NCI-H2029 (cell line): ENCODE measurements at places on chromosomes 7 and 10.

- no peak for DNase-seq
These were observed 661.1 kb downstream of the PCDH15 start for GRCh38 chr10:54139819-54140428.

GRCh38 chr10:102334101-102334500 is 61.4 kb upstream of the NFKB2 start:
- no peak for DNase-seq

GRCh38 chr10:71332466-71332865 is 13.4 kb downstream of the SLC29A3 start:
- no peak for DNase-seq

GRCh38 chr7:47413526-47414341 is 168.2 kb downstream of the TNS3 start:
- DNase-seq: no peak

- no peak for DNase-seq
These were observed 209.6 kb upstream of the SH2B2 start for GRCh38 chr7:102077081-102077480.

DNA sequence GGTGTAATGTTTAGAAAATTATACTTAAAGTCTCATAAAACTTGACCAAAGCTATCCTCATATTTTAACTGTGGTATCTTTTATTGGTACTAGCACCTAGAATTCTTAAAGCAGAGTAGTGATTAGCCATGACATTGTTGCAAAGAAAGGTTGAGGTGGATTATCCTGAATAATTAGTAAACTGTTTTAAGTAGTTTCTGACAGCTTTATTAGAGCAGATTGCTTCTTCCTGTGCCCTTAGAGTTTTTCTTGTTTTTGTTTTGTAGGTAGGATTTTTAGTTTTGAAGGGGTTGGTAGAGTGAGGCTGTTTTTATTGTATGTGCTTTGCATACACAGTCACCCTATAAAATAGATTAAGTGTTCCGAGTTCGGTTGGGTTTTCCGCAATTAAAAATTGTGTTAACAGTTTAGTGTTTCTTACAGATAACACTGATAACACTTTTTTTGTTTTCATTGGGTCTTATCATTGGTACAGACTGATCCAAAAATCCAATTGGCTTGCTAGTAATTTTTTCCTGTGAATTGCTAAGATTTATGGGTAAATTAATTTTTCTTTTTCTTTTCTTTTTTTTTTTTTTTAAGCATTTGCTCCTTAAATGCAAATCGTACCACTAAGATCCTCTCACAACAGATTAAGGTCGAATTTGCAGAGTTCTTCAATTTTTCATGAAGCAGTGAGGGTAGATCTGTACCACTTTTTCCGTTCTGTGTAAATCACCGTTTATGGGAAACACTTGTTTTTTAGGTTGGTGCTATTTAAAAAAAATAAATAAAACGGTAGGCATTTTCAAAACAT is 2.1 kb upstream of the PBLD start:
- no peak for DNase-seq

GRCh38 chr7:26078437-26079336 is 73.3 kb upstream of the NFE2L3 start:
- DNase-seq: peak; percentile 52

DNA sequence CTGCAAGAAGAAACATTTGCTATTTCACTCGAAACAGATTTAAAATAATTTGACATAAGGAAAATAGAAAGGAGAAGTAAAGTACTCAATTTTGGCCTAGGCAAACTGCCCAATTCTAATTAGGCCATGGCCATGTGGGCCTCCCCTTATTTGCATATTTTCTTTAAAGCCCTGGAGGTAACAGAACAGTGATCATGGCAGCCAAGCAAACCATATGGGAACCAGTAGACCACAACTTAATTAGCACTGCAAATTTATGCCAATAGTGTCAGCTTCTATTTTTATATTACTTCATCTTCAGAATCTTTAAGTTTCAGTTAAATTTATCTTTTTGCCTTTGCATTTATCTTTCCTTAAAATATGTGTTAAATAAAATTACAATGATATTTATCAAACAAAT is 63.3 kb upstream of the THSD7A start:
- DNase-seq: no peak

- no peak for DNase-seq
These were observed 30.0 kb downstream of the NOD1 start for GRCh38 chr7:30448461-30449189.

GRCh38 chr10:17409170-17409733 is 45.1 kb downstream of the ST8SIA6 start:
- no peak for DNase-seq

DNA sequence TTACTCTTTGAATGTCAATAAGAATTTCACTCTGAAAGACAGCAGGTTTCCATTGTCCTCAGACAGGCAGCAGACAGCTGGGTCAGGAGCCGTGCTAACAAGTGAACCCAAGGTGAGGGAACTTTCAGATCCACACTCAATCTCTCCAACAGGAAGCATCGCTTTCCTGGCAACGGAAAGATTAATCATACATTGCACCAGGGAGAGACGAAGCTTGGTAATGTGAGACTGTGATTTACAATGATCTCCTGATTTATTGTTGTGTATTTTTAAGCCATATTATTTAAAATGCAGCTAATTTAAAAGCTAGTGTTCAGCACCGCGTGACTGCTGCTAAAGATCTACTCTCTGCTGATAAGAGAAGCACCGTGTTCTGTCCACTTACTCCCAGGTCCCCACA is 17.5 kb upstream of the NOM1 start:
- DNase-seq: no peak

GRCh38 chr10:31683682-31684081 is 244.9 kb downstream of the ARHGAP12 start:
- no peak for DNase-seq

DNA sequence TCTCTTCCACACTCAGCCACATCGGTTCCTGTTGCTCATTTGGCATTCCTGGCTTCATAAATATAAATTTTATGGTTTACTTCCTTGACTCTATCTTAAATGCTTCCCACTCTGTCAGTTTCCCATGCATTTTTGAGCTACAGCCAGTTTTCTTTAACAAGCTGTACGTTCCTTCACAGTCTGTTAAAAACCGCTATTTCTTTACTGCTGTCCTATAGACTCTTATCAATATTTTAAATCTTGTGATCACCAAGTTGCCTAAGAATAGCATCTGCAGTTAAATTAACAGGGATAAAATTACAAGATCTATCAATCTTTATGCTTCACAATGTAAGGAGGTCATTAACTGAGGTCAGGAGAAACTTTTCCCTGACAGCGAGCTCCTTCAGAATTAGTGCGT is 103.1 kb upstream of the RHOBTB1 start:
- DNase-seq: no peak

- DNase-seq: peak; percentile 50
These were observed 12.5 kb upstream of the GNA12 start for GRCh38 chr7:2856388-2857169.

DNA sequence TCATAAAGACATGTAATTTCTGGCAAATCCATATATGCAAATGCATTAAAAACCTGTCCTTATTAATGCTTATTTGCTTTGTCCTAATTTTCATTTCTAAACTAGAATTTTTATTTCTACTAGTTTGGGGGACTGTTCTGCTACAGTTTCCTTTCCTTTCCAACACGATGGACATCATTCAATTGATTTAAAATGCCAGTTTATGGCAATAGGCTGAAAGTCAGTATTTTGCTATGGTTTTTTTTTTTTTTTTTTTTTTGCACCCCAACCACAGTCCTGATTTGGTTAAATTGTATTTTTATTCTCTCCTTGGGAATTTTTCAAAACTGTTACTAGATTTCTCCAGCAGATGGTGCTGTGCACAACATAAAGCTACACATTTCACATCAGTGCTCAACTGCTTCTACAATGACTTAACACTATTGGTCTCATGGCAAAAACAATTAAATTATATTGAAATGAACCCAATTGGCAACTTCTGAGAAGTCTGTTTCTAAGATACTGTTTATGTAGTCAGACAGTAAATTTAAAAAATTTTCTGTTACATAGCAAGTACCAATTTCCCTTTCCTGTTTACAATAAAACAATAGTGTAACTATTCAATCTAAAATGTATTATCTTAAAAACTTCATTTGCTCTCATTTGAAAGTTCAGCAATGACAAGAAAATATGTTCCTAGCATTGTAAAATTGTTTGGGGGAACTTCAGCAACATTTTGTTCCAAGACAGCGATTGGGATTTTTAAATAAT is 193.8 kb upstream of the CCDC6 start:
- no peak for DNase-seq

GRCh38 chr10:99733366-99733765 is 1.3 kb downstream of the CUTC start:
- DNase-seq: peak; percentile 40
